Islet precursor cell (in vitro differentiated cells): ENCODE measurements at places on chromosomes 12 and 14.
A peak's percentile ranks its signal among the peaks of the same experiment; 100 is the strongest.

GRCh38 chr12:13570005-13570694, 373.6 kb downstream of the EMP1 start:
- no peak for DNase-seq

DNA sequence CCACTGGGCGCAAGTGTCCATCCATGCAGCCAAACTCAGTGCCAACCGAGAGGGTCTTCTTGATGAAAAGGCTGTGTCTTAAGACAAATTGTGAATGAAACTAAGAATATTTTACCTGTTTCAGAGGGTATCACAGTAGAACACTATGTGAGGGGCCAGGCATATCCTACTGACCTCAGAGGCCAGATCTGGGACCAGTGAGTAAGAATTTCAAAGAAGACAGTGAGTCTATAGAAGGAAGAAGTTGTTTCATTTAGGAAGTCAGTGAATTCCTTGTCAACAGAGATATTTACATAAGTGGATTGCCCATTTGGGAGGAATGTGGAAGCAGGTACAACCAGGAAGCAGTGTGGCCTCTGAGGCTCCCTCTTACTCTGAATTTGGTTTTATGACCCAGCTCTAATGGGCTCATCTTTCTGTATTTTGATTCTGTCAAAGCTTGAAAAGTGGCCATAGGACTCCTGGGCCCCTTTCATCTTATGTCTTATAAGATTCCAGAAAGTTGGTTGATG, 137.4 kb downstream of the ZNF664 start:
- DNase-seq: peak; percentile 23

DNA sequence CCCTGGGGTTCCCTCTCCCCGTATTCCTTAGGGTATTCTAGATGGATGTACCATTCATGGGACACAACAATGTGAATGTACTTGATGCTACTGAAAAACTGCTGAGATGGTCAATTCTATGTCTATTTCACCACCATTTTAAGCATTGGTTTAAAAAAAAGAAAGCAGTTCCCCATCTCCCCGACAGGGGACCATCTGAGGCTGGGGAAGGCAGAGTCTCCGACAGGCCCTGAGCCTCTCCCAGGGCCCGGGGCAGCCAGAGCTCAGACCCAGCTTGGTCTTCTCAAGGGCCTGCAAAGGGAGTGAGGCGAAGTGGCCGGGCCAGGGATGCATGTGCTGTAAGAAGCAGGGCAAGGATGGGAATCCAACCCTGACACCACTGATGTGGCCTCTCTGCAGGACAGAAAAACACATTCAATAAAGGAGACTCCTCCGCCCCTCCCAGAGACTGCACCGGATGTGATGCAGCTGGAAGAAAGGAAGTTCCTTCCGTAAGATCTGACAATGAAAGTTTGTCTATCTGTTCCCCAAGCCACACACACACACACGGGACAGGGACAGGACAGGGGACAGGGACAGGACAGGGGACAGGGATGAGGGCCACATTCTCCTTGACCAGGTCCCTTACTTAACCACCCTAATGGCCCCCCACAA, 234.1 kb downstream of the BCL11B start:
- DNase-seq: peak; percentile 62

GRCh38 chr14:57362361-57362760, 28.0 kb upstream of the NAA30 start:
- peak; percentile 90 for DNase-seq

DNA sequence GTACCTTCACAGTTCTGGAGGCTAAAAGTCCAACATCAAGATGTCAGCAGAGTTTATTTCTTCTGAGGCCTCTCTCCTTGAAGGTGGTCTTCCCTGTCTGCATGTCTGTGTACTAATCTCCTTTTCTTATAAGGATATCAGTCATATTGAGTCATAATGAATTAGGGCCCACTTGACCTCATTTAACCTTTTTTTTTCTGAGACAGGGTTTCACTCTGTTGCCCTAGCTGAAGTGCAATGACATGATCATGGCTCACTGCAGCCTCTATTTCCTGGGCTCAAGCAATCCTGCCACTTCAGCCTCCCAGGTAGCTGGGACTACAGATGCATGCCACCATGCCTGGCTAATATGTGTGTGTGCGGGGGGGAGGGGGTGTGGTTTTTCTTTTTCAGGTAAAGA, 41.7 kb downstream of the PPM1H start:
- DNase-seq: no peak

DNA sequence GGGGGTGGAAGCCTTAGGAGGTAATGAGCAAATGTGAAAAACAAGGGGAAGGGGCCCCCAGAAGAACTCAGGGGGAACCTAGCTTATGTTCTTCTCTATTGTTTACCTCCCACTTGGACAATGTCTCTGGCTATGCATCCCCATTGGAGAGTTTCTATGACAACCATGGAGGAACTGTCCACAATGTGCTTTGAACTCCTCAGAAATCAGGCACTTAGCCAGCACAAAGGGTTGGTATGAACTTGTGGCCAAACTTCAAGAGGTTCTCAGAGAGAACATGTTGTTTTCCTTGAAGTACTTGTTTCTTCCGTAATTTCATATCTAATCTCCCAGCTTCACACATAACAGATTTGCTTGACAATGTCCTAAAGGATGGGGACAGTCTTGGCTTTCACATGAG, 202.8 kb upstream of the PELI2 start:
- DNase-seq: no peak

- DNase-seq: peak; percentile 43
Measured at GRCh38 chr12:590206-590750, 73.0 kb downstream of the NINJ2 start.

- no peak for DNase-seq
Measured at GRCh38 chr14:32779840-32780239, 158.8 kb upstream of the NPAS3 start.

- no peak for DNase-seq
Measured at GRCh38 chr14:81625343-81625742, 91.7 kb upstream of the SEL1L start.

- no peak for DNase-seq
Measured at GRCh38 chr12:79710707-79711483, 20.1 kb upstream of the PAWR start.

- DNase-seq: peak; percentile 51
Measured at GRCh38 chr12:114476159-114476558, 70.2 kb upstream of the TBX5 start.

GRCh38 chr14:103533999-103534575, 5.1 kb downstream of the TRMT61A start:
- no peak for DNase-seq

GRCh38 chr12:101772012-101772775, 32.9 kb upstream of the SYCP3 start:
- DNase-seq: no peak

DNA sequence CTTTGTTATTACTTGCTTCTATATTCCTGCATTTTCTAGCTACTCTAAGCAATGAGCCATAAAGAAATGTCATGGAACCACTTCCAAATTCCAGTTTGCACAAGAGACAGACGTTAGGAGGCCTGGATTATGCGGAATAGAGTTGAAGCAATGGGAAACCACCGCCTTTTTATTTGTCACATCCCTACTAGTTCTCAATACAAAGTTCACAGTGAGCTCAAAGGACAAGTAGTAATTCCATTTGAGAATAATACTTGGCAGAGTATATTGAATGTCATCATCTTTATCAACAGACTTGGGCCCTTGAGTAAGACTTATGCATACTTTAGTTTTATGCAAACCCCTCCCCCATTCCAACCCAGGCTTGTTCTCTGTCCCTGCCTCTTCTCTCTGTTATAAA, 3.7 kb upstream of the SLC15A5 start:
- DNase-seq: no peak

GRCh38 chr12:2693244-2693860, 101.4 kb upstream of the FKBP4 start:
- peak; percentile 59 for DNase-seq

- no peak for DNase-seq
Measured at GRCh38 chr14:35637269-35637668, 103.3 kb downstream of the INSM2 start.

GRCh38 chr14:102095231-102095870, 8.5 kb upstream of the HSP90AA1 start:
- peak; percentile 75 for DNase-seq

DNA sequence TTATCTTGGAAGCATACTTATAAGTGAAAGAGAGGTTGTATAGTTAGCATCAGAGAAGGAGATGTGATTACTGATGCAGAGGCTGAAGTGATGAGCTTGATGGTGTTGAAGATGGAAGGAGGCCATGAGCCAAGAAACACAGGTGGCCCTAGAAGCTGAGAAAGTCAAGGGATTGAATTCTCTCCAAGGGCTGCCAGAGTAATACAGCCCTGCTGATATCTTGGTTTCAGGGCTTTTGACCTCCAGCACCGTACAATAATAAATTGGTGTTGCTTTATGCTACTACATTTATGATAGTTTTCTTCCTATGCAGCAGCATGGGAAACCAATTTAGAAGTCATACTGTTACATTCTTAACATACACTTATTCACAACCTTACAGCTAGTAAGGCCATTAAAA, 1133.3 kb downstream of the AACS start:
- no peak for DNase-seq

GRCh38 chr14:70086685-70087379, 101.9 kb downstream of the SLC8A3 start:
- no peak for DNase-seq

GRCh38 chr12:54479421-54479820, 6.0 kb upstream of the GTSF1 start:
- DNase-seq: no peak

DNA sequence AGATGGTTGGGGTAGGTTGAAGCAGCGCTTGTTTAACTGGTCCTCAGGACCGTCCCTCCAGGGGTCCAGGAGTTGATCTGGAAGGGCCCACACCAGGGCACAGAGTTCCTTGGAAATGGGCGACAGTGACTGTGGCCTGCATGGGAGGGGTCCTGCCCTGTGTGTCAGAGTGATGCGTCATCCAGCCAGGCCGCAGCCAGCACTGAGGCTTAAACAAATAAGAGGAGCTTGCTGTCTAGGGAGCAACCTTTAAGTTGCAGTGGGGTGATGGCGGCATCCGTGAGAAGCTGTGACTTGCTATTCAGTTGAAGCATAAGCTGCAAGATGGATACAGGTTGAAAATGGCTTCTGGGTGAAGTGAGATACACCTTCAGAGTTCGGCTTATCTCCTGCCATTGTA, 20.2 kb downstream of the DCAF4 start:
- DNase-seq: no peak

- no peak for DNase-seq
Measured at GRCh38 chr12:23211384-23212320, 586.7 kb downstream of the ETNK1 start.

- peak; percentile 93 for DNase-seq
Measured at GRCh38 chr12:113912760-113913329, 53.3 kb downstream of the RBM19 start.

DNA sequence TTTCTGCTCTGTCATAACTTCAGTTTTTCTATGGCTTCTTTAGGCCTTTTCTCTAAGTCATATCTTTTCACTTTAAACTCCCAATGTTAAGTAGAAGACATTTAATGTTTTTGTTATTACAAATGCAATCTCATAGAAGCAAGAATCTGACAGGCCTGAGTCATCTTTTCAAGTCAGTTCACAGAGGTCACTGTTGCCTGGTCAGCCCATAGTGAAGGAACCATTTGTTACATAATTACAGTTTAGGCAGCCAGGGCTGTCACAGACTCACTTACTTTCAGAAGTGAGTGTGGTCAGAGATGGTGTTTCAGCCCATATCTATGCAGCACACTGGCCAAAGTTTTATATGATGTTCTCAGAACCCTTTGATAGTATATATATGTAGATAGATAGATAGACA, 46.5 kb downstream of the CCER1 start:
- peak; percentile 70 for DNase-seq

DNA sequence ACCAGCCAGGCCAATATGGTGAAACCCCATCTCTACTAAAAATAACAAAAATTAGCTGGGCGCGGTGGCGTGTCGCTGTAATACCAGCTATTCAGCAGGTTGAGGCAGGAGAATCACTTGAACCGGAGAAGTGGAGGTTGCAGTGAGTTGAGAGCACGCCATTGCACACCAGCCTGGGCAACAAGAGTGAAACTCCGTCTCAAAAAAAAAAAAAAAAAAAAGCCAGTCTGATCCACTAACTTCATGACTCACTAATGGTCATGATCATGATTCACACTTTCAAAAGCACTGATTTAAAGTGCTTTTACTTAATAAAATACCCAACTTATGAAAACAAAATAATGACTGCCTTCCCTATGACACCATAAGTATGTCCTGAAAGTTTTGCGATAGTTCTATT, 38.4 kb upstream of the CPM start:
- no peak for DNase-seq

GRCh38 chr12:108304633-108305032, 34.5 kb downstream of the CMKLR1 start:
- peak; percentile 96 for DNase-seq

DNA sequence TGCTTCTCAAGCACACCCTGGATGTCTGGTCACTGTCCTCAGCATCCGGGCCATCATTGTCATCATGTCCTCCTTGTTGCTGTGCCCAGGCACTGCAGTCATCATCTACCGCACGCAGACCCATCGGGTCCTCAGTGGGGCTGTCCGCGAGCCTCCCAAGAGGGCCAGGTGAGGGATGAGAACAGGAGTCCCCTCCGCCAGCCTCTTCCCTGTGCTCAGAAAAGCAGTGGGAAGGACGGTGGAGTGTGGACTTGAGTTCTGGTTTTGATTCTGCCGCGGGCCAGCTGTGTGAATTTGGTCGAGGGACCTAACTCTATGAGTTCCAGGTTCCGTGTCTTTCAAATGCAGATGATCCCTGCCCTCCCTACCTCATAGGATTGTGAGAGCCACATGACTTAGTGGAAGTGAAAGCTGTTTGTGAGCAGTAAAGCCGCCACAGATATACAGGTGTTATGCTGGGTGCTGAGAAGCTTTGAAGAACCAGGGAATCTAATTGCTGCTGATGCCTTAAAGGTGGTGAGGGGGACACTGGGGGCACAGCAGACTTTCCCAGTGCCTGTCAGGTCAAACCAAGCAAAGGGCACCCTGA, 122.9 kb upstream of the RAP1B start:
- no peak for DNase-seq

- DNase-seq: peak; percentile 68
Measured at GRCh38 chr12:108634341-108634751, 652 bp upstream of the SELPLG start.

DNA sequence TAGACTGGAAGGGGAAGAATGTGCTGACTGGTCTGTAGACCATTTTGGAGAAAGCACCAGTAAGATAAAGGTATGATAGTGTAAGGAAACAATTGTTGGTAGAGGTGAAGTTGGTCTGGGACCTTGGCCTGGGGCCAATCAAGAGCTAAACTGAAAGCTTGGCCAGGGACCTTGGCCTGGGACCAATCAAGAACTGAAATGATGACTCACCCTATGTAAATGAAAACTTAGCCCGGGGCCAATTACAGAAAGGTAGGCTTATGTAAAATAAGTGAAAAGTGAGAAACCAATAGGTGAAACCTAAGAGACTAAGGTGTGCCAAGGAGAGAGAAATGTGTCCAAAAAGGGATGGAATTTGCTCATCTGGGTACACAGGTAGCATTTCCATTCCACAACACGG, 776.0 kb downstream of the C12orf50 start:
- DNase-seq: peak; percentile 64
